Uterus (tissue), 4 donors: ENCODE measurements at places on chromosomes 7 and 10. TPM values are rescaled to one million over a fixed set of nuclear protein-coding genes. Genes with fewer than 3 reads are reported as not detected.
A peak's percentile ranks its signal among the peaks of the same experiment; 100 is the strongest.

DNA sequence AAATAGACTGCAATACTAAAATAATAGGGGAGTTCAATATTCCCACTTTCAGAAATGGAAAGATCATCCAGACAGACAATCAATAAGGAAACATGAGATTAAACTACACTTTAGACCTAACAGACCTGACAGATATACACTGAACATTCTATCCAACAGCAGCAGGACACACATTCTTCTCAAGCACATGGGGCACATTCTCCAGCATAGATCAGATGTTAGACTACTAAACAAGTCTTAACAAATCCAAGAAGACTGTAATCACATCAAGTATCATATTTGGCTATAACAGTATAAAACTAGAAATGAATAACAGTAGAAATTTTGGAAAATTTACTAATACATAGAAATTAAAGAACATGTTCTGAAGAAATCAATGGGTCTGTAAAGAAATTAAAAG, 458.9 kb upstream of the ANKRD30A start:
- no peak for DNase-seq

GRCh38 chr7:44521347-44522095, 19.6 kb downstream of the NPC1L1 start:
- DNase-seq, result no peak

- no peak for DNase-seq
Observed at GRCh38 chr7:18995270-18995671, 122.2 kb downstream of the TWIST1 start.

DNA sequence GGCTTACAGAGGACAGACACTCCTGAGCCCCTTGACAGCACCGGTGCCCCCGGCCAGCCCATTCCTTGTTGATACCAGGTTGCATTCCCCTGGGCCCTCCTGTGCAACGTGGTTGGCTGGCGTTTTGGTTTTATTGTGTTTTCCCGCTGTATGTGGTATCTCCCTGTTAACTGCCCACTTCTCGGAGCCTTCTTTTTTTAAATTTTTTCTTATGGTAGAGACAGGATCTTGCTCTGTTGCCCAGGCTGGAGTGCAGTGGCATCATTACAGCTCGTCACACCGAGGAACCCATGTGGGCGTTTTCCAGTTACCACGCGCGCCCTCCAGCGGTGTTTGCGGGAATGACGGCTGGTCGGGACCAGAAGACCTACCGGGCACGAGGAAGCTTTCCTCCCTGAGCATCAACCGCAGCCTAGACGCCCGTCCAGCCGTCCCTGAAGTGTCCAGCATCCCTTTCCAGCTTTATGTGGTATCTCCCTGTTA, 16.9 kb upstream of the ZFAND2A start:
- no peak for DNase-seq

GRCh38 chr7:1545417-1546246, 10.4 kb downstream of the TMEM184A start:
- DNase-seq, result no peak

Gene PLCE1
- total RNA-seq, result 7.1 TPM

Gene GARIN1A
- total RNA-seq, result not detected

- DNase-seq, result no peak
Observed at GRCh38 chr7:77430927-77431326, 14.8 kb upstream of the GSAP start.

Gene DIP2C
- total RNA-seq, result 12.1 TPM

- no peak for DNase-seq
Observed at GRCh38 chr7:155996718-155997280, 184.5 kb upstream of the SHH start.

DNA sequence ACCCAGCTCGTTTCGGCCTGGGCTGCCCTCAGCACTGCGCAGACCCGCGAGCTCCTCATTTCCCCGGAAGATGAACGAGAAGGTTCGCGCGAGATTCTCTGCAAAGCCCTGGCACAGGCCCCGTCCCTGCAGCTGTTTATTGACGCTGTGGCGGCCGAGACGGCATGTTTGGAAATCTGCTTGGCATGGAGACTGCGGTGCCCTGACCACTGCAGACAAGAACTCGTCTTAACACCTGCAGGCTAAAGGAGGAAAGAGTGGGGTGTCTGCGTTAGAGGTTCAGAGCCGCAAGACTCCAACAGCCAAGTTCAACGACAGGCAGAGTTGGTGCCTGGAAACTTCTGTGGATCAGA, 125.6 kb downstream of the DNAJB6 start:
- DNase-seq, result no peak

Gene ITIH5
- total RNA-seq, result 24.3 TPM

DNA sequence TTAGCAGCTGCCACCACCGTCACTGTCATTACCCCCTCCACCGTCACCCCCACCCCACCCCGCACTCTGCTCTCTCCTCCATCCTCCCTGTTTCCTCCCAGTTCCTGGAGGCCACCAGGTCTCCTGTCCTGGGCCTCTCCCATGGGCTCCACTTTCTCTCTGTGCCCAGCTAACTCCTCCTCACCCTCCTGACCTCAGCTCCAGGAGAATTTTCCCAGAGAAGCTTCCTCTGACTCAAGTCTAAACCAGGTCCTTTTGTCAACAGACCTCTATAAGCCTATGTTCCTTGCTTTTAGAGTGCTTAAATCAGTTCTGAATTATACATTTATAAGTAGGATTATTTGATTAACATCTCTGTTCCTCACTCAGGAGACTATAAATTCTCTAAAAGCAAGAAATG, 150.0 kb downstream of the ARHGAP12 start:
- no peak for DNase-seq

Gene ZP3
- total RNA-seq, result 1.9 TPM

Gene JCAD
- 99.1 TPM for total RNA-seq

DNA sequence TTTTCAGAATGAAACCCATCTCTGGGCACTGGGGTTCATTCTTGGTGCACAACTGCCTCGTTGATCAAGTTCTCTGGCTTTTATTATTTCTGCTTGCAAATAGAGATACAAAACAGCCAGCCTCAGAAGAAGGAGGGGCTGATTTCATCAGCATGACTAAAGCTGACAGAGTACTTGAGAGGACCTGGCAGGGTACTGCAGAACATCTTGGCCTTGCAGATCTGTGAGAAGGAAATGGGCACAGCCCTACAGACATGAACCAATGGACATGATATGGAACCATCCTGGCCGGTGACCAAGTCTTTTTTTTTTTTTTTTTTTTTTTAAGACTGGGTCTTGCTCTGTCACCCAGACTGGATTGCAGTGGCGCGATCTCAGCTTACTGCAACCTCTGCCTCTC, 240.6 kb downstream of the VTI1A start:
- DNase-seq, result no peak

GRCh38 chr7:50641442-50642405, 76.5 kb upstream of the DDC start:
- DNase-seq, result no peak

GRCh38 chr7:6443372-6443941, 4.3 kb downstream of the DAGLB start:
- no peak for DNase-seq

Gene RARRES2
- 536 TPM for total RNA-seq

Gene CH25H
- total RNA-seq, result 0.24 TPM

DNA sequence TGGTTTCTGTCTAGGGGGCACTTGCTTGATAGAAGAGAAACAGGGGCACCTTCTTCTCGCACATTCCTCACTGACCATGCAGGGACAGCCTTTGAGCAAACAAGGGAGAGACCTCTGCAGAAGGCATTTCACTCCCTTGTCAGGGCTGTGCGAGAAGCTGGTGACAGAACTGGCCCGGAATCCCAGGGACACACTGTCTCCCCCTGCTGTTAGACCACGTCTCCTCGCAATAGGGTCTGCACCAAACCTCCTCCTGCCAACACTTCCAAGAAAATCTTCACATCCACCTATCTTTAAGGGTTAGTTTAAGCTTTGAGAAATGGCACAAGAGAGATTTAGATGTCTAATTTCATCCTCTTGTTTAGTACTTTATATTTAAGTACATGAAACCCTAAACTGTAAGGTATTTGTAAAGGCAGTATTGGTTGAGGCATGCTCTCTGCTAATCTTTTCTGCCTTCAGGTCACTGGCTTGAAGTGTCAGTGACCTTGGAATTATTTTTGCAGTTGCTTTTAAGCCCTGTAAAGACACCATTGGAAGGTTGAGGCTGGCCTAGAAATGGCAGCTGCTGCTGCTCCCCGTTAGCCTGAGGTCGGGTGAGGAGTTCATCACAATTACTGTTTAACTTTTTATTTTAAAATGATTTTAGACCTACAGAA, 37.0 kb downstream of the RBM20 start:
- DNase-seq, result no peak

Gene CYP3A5
- 4.4 TPM for total RNA-seq

DNA sequence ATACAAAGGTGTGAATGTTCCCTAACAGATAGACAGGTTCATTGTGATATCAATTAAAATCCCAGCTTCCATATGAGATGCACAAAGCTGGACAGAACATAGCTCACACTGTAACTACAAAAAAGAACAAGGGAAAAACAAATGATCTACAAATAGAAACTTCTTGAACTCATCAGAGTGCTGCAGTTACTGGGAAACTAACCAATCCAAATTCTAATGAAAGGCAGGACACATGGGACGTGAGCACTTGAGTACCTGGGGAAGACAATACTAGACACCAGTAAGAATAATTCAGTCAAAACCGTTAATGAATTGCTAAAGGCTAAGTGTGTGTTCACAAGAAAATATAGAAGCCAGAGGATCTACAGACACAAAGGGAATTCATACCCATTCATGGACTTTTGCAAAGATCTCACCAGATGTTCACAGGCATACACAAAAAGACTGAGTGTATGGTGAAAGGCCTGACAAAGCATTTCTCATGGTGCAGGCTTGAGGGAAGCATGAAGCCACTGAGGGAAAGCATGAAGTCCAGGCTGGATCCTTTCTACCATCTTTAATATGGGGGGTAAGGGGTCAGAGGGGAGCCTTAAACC, 7.8 kb upstream of the GPR22 start:
- no peak for DNase-seq

- no peak for DNase-seq
Observed at GRCh38 chr10:52229291-52229931, 84.7 kb upstream of the DKK1 start.

DNA sequence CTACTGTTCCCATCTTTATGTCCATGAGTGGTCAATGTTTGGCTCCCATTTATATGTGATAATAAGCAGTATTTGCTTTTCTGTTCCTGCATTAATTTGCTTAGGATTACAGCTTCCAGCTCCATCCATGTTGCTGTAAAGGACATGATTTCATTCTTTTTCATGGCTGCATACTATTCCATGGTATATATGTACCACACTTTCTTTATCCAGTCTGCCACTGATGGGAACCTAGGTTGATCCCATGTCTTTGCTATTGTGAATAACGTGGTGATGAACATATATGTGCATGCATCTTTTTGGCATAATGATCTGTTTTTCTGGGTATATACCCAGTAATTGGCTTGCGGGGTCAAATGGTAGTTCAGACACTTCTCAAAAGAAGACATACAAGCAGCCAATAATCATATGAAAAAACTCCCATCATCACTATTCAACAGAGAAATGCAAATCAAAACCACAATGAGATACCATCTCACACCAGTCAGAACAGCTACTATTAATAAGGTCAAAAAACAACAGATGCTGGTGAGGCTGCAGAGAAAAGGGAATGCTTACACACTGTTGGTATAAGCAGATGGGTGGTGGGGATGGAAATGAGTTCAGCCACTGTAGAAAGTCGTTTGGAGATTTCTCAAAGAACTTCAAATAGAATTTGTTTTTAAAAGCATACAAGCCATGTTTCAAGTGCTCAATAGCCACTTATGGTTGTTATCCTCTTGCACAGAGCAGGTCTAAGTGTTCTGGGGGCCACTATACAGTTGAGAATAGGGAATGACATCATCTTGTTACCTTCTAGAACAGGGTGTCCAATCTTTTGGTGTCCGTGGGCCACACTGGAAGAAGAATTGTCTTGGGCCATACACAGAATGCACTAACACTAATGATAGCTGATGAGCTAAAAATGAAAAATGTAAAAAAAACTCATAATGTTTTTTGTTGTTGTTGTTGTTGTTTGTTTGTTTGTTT, 23.2 kb upstream of the SDK1 start:
- no peak for DNase-seq

- no peak for DNase-seq
Observed at GRCh38 chr10:101766753-101767599, 8.9 kb downstream of the FGF8 start.

DNA sequence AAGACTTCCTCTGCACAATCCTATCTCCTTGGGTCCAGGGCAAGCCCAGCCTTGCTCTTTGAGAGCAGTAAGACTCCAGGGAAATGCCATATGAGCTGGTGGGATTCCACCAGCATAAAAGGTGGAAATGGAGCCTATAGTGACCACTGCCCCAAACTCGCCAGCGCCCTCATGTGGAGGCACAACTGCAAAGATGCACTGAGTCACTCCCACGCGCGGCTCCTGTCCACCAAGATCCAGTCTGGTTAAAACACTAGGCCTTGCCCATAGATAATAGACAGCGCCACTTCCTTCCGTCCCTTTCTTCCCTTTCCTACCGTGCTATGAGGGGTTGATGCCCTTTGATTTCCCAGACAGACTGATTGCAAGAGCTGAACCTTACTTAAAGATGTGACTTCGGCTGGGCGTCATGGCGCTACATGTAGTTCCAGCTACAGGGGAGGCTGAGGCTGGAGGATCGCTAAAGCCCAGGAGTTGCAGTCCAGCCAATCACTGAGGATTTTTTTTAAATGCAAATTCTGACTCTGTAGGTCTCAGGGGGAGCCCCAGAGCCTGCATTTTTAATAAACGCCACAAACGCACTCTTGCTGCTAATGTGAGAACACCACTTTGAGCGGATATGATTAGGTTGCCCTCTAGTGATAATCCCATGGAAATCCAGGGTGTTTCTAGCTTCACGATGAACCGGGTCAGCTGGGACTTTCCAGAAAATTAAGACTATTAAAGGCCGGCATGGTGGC, 136.5 kb downstream of the EPC1 start:
- DNase-seq, result no peak

DNA sequence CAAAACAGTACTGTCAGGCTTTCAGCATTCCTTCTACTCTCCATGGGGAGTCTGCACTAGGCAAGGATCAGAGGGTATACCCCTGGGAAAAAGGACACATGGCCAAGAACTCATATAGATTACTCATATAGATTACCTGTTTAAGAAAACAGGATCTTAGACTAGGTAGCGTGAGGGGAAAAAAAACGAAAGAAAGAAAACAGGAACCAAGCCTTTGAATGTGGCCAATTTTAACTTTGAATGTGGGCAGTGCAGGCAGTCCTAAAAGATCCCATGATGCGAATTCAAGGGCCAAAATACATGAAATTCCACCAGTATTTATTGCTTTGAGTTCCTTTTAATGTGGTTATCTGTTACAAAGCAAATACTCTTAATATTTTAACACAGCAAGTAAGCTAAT, 108.6 kb upstream of the TAC1 start:
- no peak for DNase-seq

DNA sequence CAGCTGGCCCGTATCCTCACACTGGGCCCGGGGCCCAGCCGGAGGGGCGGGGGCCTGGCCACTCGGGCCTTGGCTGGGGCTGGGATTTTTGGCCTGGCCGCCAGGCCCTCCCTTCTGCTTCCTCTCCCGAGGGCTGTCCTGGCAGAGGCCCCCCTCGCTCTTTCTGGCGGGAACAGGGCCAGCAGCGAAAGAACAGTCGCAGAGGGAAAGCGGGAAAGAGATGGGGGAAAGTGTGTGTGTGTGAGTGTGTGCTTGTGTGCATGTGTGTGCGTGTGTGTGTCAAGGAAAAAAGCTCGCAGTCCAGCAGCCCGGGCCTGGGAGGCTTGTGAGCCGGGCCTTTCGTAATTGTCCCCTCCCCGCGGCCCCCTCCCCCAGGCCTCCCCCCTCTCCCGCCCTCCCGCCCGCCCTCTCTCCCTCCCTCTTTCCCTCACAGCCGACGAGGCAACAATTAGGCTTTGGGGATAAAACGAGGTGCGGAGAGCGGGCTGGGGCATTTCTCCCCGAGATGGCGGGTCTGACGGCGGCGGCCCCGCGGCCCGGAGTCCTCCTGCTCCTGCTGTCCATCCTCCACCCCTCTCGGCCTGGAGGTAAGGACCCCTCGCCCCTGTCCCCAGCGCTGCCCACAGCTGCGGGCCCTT, at the start of gene ELN:
Gene ELN (plus strand): TSS at position 491 of the 638 bp plus-strand sequence. CDS start 15 bp downstream, at position 506.
- peak; percentile 92 for DNase-seq
